ENCODE measurements at places on chromosomes 2 and 18.

GRCh38 chr2:31710121-31710520 lies 129.4 kb upstream of the SRD5A2 start:
- DNase-seq, result no peak

GRCh38 chr2:86706935-86707334 lies 13.2 kb upstream of the RMND5A start:
- DNase-seq, result no peak

- no peak for DNase-seq
Measured at GRCh38 chr2:195646424-195646823, 10.6 kb upstream of the SLC39A10 start.

GRCh38 chr2:128237911-128238697 lies 80.6 kb downstream of the HS6ST1 start:
- DNase-seq, result no peak

- no peak for DNase-seq
Measured at GRCh38 chr2:171563301-171563700, 41.0 kb downstream of the CYBRD1 start.

DNA sequence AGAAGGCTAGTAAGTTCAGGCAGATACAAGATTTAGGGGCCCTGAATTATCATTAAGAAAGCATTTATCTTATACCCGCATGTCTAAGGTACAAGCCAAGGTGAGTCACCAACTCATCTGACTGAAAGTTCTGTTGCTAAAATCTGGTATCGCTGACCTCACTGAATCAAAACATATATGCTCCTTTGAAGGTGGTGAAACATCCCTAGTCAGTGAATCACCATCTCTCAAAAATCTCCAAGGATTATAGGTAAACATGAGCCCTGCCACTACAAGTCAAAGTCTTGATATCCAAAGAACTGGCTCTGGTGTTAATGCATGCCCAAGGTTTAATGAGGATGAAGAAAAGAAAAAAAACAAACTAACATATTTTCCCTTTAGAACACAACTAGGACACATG lies 43.5 kb downstream of the IRS1 start:
- no peak for DNase-seq

- no peak for DNase-seq
Measured at GRCh38 chr2:230677201-230677946, 35.3 kb upstream of the CAB39 start.

GRCh38 chr18:51666763-51667191 lies 469.3 kb upstream of the MEX3C start:
- DNase-seq, result no peak

- DNase-seq, result no peak
Measured at GRCh38 chr2:37456479-37456878, 112.0 kb downstream of the QPCT start.

- DNase-seq, result no peak
Measured at GRCh38 chr2:120779781-120780283, 44.2 kb downstream of the GLI2 start.

- no peak for DNase-seq
Measured at GRCh38 chr2:37993143-37993542, 68.1 kb downstream of the RMDN2 start.

DNA sequence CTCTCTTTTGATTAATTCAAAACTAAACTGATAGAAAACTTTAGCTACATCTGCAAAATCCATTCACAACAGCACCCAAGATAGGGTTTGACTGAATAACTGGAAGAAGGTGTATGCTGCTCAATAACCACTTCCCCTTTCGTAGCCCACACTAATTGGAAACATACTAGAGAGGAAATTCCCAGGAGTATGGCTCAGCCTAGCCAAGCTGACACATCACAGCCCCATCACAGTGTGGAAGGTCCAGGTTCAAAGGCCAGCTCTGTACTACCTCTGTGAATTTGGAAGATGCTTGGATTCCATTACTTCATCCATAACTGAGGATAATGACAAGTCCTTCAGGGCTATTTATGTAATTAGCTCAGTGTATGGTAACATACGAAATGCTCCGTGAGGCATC lies 185.4 kb downstream of the FBXO15 start:
- no peak for DNase-seq

- DNase-seq, result no peak
Measured at GRCh38 chr2:15547115-15547876, 13.8 kb downstream of the NBAS start.

- DNase-seq, result no peak
Measured at GRCh38 chr2:66228128-66228547, 206.8 kb upstream of the MEIS1 start.

- DNase-seq, result no peak
Measured at GRCh38 chr2:152537081-152537651, 180.1 kb downstream of the PRPF40A start.

DNA sequence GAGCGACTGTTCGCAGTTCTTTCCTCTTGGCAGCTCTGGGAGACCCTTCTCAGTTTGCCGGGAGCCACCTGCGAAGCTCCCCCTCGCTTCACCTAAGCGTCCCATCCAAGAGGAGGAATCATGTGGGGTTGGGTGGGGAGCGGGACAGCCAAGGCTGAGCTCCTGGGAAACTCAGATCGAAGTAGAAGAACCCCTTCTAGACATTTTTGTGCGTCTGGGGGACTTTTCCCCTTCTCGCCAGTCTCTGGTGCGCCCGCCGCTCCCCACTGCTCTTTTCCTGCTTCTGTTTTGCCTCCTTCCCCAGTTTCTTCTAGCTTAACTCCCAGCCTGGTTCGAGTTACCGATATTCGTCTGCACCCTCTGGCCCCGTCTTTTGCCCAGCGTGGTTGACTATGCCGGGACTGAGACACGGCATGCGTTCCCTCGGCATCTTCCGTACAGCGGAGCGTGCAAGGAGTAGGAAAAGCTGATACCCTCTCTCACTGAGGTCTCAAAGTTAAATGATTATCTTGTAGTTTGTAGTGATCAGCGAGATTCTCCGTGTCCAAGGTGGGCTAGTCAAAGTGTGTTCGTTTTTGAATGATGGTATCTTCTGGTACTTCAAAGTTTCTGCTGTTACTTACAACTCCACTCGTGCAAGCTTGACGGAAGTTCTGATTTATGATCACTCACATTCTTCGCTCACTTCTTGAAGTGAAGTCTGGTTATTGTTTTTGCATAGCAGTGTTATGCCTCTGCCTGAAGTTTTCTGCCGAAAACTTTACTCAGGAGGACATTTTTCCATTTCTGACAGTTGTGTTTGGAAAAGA lies 664 bp downstream of the CAMKMT start:
- DNase-seq, result peak; percentile 27

All from right renal cortex interstitium (tissue), 3 donors.